ENCODE measurements at places on chromosomes 13 and 19.

DNA sequence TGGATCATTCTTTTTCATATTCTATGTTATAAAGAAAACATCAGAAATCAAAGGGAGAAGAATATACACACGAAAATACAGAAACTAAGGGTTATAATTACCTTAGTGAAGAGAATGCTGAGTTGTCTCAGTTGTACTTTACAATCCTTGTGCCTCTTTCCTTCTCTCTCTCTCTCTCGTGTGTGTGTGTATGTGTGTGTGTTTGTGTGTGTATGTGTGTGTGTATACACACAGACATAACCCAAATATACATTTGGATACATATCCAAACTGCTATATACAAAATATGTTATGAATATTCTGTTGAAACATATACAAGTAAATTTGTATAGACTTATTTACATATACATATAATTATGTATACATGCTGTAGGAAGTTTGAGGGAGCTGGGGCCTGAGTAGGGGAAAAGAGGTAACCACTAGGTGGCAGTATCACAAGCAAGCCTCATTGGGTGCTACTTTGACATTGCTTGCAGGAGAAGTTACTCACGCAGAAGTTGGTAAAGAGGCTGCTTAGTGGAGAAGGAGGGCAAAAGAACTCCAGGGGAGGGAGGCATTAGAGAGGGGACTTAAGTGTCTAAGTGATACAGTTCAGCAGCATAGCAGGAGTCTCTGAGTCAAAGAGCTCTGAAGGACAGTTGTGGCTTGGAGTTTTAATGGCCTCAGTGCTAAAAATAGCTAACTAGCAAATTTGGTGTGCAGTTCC lies 465.1 kb upstream of the PCDH20 start:
- DNase-seq = no peak

DNA sequence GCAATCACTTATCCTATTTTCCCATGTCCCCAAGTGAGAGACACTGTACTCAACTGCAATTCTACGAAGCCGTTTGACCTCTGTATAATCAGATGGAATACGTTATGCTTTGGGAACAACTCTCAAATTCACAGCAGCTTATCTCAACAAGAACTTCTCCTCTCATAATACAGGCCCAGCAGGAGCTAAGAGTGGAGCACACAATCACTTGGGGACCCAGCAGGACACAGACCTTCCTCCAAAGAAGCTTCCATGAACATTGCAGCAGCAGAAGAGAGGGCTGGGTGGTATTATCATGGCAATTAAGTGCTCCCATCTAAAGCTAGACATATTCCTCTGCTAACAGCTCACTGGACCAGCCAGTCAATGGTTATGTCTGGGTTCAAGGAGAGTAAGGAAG lies 428.3 kb upstream of the MIR17HG start:
- DNase-seq = no peak

DNA sequence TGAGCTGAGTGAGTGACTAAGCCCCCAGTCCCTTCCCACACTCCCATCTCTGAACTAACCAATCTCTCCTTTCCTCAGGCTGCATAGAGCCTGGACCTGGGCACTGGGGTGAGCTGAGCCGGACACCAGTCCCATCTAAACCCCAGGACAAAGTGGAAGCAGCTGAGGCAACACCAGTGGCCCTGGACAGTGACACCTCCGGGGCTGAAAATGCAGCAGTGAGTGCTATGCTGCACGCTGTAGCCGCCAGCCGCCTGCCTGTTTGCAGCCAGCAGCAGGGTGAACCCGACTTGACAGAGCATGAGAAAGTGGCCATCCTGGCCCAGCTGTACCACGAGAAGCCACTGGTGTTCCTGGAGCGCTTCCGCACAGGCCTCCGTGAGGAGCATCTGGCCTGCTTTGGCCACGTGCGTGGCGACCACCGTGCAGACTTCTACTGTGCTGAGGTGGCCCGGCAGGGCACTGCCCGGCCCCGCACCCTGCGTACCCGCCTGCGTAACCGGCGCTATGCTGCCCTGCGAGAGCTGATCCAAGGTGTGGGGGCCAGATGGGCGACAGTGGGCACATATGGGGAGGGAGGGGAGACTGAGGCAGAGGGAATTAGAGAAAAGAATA lies 6.4 kb downstream of the CCDC97 start:
- DNase-seq = no peak

GRCh38 chr13:73429701-73430100 lies 370.9 kb downstream of the KLF5 start:
- DNase-seq = no peak

DNA sequence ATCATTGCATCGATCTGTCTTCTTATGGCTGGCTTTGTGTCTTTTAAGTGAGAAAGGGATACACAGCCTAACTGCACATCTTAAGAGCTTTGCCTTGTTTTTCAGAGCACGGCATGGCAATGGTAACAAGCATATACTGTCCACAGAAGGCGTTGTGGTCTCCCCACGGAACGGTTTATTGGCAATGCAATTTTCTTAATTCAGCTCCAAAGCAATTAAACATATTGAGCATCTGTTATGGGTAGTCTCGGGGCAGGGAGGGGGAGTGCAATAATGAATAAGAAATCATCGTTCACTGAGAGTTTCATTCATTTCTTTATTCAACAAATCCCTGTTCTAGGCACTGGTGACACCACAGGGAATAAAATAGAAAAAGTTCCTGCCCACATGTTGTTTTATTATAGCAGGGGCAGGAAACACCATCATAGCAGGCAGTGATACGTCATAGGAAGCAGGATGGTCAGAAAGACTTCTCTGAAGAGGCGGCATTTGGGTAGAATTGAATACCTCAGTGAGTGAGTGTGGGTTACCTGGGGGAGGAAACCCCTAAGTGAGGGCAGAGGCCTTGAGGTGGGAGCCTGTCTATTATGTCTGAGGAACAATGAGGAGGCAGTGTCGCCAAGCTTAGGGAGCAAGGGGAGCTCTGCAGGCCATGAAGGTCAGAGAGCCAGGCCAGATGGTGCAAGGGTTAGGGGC lies 185.7 kb upstream of the KL start:
- DNase-seq = no peak

Data from neuronal stem cell (in vitro differentiated cells).